Spleen (tissue), 13 donors: ENCODE measurements at places on chromosomes 3 and 15.
A peak's percentile ranks its signal among the peaks of the same experiment; 100 is the strongest.

- DNase-seq, result no peak
These were observed 49.1 kb downstream of the AMOTL2 start for GRCh38 chr3:134325061-134325705.

DNA sequence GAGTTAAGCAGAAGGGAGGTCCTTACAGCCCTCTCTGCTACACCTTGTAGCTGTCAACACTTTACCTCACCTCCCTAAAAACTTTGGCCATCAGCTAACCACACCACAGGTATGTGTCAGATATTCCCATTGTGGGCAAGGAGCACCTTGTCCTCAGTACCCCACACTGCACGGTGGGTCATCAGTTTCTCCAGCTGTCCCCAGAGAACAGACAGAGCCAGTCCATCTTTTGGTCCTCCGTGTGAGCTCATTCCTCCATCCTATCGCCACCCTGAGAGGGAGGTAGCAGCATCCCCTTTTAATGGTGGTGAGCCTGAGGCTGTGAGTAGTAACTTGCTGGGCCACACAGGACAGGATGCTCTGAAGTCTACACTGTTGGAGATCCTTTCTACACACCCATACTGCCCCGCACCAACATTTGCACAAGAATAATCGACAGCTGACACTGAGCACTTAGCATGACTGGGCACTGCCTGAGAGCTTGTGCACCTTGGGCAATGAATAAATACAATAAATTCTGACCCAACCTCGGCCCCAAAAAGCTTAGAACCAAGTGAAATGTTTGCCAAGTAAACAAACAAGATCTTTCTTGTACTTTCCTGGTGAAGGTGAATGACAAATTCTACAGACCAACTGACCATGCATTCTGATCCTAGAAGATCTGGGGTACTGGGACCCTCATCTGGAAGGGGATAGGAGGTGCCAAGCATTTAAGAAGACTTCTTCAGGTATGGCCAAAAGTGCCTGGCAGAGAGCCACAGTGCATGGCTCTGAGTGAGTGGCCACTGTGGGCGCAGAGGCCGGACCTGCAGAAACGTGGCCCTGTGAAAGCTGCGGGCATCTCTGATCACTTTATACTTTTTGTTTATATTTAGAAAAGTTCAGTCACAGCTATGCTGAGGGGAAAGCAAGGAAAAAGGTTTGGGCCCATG is 6.9 kb downstream of the CHCHD4 start:
- no peak for DNase-seq

DNA sequence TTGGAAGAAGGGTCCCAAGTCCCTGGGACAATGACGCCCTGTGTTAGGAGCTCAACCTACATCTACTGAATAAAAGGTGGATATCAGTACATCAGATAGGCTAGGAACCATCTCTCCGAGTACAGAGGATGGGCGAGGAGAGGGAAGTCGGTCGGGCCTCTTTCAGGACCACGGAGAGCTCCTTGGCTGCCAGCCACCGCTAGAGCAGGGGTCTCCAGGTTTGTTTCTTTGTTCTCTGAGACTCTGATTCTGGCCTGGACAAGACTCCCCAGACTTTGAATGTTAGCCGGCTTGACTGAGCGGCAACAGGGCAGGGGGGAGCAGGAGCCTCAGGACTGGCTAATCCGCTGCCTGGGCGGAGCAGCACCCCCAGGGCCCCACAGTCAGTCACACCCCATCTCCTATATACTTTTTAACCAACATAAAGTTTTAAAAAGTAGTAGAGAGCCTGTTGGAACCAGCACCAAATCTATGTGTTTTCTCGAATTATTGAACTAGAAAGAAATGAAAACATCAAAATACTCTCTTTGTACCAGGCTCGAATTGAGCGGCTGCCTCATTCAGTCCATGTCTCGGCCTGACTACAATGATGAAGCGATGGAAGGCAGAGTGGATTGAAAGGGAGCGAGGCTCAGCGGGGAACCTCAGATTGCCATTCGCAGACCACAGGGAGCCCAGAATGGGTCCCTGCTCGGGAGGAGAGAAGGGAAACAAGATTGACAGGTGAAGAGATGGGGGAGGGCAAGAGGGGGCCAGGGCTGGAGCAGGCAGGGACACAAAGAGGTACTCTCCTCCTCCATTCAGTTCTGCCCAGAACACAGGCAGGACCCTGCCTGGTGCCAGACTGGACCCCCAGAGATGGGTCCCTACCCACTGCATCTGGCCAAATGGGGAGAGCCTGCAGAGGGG is 131.6 kb downstream of the TPRA1 start:
- peak; percentile 54 for DNase-seq

- no peak for DNase-seq
These were observed 30.5 kb downstream of the DUT start for GRCh38 chr15:48361685-48362084.

DNA sequence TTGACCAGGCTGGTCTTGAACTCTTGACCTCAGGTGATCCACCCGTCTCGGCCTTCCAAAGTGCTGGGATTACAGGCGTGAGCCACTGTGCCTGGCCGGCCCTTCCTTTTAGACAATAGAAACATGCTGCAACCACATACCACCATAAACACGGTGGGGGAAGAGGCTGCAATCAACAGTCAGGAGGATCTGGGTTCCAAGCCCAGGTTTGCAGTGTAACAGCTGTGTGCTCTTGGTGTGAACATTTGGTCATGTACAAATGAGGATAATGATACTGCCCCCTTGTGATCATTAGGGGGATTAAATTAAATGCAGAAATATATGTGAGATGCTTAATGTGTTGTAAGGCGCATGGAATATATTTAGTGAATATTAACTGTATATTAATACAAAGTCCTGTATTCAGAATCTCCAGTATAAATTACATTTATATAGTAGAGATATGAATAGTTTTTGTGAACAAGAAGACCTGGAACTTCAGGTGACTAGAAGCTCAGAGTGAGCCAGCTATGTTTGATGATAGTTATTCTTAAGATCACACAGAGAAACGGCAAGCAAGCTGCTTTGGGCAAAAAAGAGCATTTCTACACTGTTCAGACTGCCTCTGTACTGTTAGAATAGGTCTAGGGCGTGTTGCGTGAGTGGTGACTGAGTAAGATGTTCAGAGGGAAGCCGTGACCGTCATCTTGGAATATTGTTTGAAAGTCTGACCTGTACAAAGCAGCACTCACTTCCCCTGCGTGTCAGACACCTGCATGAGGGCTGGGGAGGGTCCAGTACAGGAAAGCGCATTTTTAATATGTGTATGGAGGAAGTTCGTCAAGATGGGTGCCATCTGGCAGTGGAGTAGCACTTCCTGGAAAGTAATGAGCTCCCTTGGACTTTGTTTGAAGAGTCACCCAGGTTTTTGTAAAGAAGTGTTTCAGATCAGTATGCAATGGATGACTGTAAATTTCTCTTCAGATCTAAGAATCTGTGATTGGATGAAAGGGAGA is 125.8 kb downstream of the PGPEP1L start:
- no peak for DNase-seq

DNA sequence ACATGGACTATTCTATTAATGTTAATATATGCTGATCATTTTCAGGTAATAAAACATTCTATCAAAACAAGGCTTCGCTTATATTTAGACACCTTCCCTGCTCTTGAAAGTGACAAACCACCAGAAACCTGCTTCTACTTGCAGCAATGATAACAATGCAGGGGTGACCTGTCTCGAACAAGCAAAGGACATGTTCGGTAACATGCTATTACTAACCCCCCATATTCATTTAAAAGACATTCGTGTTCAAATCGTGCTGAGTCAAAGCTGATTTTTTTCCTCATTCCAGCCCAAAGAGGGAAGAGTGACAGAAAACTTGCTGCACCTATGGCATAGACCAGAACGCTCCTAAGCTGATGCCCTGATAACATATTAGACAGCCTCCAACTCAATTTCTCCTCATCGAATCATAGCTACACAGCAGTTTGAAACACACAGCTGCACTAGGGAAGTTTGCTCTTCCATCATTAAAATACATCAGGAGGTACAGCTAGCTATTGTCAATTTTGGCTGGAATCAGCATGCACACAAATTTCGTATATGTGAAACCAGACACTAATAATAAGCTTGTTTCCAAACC is 341.5 kb downstream of the FOXP1 start:
- no peak for DNase-seq

DNA sequence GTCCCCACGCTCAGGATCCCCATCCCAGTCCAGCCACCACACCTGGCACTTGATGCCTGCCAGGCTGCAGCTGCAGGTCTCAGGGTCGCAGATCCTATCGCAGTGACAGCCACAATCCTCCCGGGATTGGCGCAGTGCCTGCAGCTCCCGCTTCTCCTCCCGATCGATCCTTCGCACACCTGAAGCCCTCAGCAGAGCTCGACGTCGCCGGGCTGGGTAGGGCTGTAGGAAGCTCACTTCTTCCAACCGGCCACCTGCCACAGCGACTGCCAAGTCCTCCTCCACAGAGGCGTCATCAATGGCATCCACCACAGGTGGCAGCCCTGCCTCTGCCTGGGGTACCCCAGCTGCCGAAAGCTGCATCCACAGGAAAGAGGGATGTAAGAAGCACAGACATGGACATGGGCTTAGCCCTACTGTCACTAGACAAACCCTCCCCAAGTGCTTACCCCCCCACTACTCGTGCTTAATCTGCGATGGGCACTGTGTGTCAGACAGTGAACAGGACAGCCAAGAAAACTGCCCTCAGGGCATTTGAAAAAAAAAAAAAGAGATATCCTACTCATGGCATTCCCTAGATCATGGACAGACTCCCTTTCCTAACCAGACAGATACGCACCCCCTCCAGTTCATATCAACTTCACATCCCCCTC is 9.2 kb downstream of the CSRNP1 start:
- DNase-seq, result no peak

DNA sequence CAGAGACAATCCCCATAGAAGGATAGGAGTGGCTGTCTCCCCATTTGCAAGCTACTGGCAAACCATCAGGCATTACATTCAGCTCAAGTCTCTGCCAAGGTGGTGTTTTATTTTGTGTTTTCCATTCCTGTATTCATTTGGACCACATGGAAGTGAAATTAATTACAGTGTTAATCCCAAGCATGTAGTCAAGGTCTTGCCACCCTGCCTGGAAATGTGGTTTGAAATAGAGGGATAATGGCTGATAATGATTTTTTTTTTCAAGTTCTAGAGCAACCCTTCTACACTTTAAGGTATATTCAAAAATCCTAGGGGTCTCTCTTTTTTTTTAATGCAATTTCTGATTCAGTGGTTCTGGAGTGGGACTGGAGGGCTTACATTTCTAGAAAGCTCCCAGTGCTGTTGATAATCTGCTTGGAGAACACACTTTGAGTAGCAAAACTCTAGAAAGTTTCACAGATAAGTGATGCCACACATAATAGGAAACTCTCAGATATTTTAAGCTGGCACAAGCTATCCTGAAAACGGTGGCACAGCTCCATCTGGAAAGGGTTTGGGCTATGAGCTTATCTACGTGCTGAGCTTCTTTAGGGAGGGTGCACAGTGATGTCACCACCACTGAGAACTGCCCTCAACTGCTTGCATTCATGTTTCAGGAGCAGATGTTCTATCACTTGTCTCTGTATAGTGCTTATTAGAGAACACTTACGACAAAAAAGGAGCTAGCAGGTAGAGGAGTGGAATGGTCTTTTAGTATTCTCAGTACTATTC is 140.1 kb upstream of the IL12A start:
- no peak for DNase-seq

DNA sequence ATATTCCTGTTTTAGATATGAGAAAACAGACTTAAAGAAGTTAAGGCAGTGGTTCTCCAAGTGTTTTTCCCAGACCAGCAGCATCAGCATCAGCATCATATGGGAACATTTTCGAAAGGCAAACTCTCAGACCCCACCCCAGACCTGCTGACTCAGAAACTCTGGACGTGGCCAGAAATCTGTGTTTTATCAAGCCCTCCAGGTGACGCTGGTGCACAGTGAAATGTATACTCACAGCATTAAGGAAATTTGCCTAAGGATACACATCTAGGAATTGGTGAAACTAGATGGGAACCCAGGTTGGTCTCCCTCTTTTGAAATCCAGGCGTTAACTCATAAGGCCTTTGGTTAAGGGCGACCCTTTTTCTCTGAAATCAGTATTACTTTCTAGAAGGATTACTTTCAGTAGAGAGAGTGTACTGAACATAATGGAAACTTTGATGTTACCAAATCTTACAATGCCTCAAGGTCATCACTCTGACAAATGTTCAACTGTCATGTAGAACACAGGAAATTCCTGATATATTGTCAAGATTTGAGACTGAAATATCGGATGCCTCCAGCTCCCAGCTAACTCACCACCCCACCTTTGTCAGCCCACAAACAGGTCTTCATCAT is 910.2 kb downstream of the ROBO1 start:
- DNase-seq, result no peak

- no peak for DNase-seq
These were observed 78.2 kb downstream of the TM2D3 start for GRCh38 chr15:101573951-101574350.
